ENCODE measurements at places on chromosomes 7 and 10.

DNA sequence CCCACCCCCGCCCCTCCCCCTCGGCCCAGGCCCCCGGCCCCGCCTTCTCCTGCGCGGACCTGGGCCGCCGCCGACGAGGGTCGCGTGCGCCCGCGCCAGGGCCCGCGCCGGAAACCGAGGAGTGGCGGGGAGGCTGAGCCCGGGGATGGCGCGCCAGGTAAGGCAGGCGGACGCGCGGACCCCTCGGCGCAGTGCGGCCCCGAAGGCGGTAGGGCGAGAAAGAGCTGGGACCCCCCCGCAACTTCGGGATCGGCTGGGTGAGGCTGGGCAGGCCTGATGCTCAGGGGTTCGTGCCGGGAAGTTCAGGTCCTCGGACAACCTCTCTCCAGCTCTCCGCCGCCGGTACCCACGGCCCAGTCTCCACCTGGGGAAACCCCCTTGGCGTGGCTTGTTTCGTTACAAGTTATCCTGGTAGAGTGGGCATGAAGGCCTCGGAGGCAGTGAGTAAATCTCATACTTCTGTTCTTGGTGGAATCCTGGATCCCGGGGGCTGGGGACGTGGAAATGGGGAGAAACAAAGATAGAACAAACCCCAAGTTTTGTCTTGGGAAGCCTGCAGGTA lies 58.4 kb downstream of the ZNF467 start:
- no peak for DNase-seq

GRCh38 chr10:118332236-118332635 lies 9.9 kb downstream of the FAM204A start:
- no peak for DNase-seq

- no peak for DNase-seq
Measured at GRCh38 chr7:135282561-135283254, 49.1 kb downstream of the STRA8 start.

DNA sequence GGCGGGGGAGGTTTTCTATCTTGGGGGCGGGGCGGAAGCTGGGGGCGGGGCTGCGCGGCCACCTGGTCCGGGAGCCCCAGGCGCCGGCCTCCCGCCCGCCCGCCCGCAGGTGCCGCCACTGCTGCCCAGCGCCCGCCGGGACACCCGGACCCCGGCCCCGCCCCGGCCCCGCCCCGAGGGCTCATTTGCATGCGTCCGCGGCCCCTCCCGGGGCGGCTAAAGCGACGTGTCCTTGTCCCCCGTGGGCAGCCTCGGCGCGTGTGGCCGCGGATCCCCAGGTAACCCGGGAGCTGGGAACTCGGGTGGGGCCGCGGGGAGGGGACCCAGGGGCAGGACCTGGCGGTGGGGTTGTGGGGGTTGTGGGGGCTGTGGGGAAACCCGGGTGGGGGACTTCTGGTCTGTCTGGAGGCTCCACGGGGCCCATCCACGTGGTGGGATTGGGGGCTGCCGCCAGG lies at the start of gene BHLHA15:
Gene BHLHA15 (plus strand): TSS at position 219 of the 455 bp plus-strand sequence. CDS start 871 bp downstream, outside the sequence.
- DNase-seq: no peak

DNA sequence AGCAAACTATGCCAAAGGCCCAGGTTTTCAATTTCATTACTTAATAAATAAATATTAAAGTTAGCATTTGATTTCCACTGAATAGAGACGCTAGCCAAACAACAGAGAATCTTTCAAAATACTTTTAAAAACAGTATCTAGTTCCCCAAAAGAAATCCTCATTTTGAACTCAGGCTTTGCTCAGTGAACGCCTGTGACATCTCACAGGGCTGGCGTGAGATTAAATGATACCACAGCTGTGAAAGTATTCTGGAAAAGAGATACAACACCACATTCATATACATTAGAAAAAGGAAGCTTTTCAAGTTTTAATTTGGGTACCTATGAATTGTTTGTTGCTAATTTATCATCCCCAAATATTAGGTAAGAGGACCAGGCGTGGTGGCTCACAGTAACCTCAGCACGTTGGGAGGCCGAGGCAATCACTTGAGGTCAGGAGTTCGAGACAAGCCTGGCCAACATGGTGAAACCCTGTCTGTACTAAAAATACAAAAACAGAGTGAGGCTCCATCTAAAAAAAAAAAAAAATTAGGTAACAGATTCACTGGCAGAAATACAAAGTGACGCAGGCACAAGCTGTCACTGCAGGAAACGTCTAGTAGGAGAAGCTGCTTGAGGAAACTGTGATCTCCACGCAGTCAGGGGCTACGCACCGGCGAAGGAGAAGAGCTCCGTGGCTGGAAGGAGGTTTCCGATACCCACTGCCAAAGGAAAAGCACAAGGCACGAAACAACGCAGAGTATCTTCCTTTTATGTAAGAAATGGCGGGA lies 50.0 kb downstream of the AMZ1 start:
- no peak for DNase-seq
